ENCODE measurements at places on chromosomes 16 and 17. TPM values are rescaled to one million over a fixed set of nuclear protein-coding genes. Genes with fewer than 3 reads are reported as not detected.

DNA sequence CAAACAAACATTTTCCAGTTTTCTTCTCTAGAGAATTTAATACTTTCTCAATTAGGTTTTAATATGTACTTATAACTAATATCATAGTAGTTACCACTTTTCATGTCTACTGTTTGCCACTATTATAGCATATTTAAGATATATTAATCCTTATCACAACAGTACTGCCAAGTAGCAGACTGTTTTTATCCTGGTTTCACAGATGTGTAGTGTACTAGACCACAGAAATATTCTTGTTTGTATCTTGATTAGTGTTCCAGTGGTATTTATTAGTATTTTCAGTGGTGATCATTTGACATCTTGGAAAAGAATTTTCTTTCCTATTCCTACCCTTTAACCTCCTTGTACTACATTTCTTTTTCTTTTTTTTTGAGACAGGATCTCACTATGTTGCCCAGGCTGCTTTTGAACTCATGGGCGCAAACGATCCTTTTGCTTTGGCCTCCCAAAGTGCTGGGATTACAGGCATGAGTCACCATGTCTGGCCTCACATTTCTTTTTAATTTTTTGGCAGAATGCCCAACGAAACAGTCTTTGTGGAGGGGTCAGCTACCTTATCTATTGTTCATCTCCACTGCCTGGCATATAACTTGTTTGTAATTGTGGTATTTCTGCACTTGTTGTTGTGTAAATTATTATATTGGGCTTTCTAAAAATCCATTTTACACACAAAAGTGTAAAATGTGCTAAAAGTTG is 27.2 kb downstream of the MAP2K4 start:
- DNase-seq: no peak

GRCh38 chr16:73912281-73912680 is 384.3 kb upstream of the PSMD7 start:
- DNase-seq: no peak

GRCh38 chr17:51651513-51652298 is 391.4 kb downstream of the UTP18 start:
- no peak for DNase-seq

DNA sequence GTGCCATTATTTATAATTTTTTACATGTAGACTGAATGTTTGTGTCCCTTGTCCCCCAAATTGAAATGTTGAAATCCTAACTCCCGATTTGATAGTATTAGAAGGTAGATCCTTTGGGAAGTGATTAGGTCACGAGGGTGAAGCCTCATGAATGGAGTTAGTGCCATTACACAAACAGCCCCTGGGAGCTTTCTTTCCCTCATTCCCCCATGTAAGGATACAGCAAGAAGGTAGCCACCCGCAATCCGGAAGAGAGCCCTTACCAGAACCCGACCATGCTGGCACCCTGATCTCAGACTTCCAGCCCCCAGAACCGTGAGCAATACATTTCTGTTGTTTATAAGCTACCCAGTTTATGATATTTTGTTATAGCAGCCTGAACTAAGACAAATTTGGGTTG is 143.2 kb downstream of the NPIPB5 start:
- DNase-seq: no peak

DNA sequence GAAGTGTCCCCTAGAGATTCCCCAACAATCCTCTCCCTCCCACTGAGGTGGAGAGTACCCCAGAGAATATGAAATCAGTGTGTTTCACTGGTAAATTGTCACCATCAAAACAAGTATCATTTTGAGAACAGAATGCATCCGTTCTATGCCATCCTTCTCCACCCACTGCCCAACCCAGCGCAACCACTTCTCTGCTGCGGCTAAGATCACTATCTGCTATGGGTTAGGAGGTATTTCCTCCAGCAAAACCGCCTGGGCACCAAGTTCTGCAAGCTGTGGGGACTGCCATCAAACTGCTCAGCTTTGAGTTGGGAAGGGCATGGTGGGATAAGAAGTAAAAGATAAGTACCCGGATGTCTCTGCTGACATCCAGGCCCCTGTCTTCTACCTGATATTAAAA is 24.4 kb downstream of the CNTNAP1 start:
- no peak for DNase-seq

- no peak for DNase-seq
Observed at GRCh38 chr16:86232496-86232895, 277.8 kb upstream of the FOXF1 start.

GRCh38 chr16:1674751-1675664 is 3.1 kb upstream of the JPT2 start:
- DNase-seq: peak; percentile 97

DNA sequence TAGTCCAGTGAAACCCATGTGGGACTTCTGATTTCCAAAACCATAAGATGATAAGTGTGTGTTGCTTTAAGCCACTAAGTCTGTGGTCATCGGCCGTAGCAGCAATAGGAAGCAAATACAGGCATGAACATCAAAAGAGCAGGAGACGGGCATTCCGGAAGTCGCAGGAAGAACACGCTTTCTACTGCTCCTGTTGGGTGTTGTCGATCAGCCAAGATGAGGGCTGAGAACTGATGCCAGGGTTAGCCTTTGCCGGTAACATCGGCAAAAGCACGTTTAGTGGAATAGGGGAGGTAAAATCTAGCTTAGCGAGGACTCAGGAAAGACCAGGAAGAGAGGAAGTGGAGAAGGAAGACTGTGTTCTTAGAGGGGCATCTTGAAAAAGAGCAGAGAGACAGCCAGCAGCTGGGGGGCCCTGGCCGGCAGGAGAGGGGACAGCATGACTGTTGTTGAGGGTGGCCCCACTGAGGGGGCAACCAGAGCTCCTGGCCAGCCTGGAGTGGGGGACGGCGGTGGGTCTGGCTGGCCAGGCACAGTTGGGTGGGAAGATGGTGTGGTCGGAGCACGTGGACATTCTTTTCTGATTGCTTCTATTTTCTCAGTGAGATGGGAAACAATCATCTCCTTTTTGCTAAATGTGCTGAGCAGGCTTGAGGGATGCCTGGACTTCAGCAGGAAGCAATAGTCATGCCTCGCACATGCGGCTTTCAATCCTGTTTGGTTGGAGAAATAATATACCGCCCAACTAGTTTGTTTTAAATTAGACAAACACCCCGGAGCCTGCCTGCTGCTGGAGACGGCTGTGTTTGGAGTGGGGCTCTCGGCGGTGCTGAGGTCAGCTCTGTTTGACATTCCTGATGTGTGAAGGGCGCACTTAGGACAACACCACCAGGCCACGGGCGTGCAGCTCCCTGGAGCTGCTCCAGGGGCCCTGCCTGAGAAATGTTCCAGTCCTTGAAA is 109.9 kb downstream of the METRNL start:
- DNase-seq: peak; percentile 95

The C16orf96 gene
- total RNA-seq: not detected

The DLX3 gene
- total RNA-seq: 1.1 TPM

The OTOA gene
- total RNA-seq: under 0.01 TPM

The LITAFD gene
- not detected for total RNA-seq

The WFDC1 gene
- total RNA-seq: not detected

The CSH1 gene
- total RNA-seq: not detected

The MT1M gene
- total RNA-seq: 8.5 TPM
